Right hindlimb (tissue), 1 donor: ENCODE measurements at places on chromosomes 6 and 20.
A peak's percentile ranks its signal among the peaks of the same experiment; 100 is the strongest.

- DNase-seq = no peak
Measured at GRCh38 chr6:154112181-154112809, 73.3 kb downstream of the OPRM1 start.

DNA sequence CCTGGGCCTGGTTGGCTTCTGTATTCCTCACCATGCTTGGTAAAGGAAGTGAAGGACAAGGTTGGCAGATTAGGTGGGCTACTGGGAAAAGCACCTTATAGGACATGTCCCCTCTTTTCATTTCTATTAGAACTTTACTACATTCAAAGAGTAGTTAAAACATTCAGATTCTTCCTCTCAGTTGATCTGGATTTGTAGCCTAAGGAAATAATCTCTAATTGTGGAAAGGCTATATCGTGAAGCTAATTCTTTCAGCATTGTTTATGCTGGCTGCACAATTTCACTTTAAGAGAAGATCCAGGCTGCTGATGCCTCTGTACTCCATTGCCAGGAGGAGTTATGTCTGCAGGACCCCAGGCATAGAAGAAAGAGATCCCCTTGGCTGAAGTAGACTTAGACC, 58.8 kb downstream of the ARHGAP40 start:
- no peak for DNase-seq

DNA sequence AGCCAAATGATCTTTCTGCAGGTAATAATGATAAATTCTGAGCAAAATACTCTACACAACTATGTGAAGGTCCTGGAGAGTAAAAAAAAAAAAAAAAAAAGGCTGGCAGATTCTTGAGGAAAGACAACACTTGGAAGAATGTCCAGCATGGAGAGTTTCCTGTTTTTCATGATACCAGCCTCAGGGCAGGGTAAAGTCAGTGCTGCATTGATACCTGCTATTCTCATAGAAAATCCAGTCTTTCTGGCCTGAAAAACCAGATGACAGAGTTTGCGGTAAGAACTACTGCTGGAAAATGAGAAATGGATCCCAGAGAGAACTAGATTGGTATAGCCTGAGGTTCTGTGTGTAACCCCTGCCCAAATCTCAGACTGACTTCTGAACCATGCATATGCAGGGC, 89.1 kb downstream of the AFG1L start:
- DNase-seq = no peak

- no peak for DNase-seq
Measured at GRCh38 chr6:1832358-1832757, 222.6 kb downstream of the FOXC1 start.

GRCh38 chr20:44536175-44536574, 14.3 kb upstream of the SERINC3 start:
- no peak for DNase-seq

DNA sequence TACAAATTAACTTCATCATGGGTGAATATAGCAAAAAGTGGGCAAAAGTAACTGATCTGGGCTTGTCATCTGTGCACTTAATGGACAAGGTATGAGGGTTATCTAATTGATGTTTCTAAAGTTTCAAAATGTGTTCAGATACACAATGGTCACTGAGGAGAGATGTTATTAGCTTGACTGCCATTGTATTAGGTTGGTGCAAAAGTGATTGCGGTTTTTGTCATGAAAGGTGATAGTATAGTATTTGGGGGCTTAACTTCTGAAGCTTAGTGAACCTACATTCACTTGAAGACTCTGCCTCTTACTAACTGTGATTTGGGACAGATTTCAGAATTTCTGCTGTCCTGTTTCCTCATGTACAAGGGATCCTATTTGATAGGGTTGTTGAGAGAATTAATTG, 159.6 kb downstream of the UST start:
- DNase-seq = no peak

- no peak for DNase-seq
Measured at GRCh38 chr6:31478186-31478950, 19.6 kb upstream of the MICB start.

DNA sequence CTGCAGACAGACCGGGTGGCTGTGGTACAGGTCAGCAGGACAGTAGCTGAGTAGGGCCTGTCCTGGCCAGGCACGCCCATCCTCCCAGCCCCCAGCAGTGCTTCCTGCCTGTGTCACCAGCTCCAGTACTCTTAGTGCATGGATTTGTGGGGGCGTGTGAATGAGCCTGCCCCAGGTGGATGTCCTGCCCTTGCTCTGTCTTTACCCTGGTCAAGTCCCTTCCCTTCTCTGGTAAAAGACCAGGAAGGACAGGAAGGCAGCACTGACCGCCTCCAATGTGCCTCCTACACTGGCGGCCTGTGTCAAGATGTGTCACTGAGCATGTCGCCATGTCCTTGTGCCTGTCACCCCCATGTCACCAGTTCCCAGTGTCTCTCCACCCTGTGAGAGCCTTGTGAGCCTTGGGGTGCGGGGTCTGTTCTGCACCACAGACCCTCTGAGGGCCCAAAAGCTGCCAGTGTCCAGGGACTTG, 11.9 kb downstream of the TEAD3 start:
- no peak for DNase-seq

DNA sequence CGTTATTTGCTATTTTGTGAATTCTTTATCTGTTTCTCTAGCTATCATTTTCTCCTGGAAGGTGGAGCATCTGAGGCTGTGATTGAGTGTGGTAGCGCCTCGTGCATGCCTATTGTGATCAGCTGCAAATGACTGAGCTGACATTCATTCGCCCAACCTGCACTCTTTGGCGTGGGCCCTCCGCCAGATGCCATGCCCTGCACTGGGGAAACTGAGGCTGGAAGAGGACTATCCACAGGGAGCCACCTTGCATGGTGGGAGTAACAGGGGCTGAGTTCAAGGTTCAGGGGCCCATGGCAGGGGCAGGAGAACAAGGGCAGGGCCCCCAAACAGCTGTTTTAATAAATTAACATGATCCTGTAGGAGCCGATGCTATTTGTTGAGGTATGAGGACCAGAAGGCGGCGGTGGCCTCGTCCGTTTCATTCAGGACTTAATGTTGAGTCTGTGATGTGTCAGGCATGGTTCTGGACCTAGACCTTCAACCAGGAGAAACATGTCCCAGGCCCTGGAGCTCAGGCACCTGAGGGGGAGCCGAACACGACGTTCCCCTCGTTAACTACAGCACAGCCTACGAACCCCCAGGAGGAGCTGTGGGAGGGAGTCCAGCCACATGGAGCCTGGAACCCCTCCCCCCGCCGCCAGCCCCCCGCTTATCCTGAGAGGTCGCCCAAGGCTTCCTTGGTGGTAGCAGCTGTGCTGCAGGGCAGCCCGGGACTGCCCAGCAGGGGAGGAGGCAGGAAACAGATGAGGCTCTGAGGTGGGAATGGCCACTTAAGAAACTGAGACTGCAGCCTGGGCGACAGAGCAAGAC, 242.9 kb downstream of the CDH4 start:
- DNase-seq = no peak

DNA sequence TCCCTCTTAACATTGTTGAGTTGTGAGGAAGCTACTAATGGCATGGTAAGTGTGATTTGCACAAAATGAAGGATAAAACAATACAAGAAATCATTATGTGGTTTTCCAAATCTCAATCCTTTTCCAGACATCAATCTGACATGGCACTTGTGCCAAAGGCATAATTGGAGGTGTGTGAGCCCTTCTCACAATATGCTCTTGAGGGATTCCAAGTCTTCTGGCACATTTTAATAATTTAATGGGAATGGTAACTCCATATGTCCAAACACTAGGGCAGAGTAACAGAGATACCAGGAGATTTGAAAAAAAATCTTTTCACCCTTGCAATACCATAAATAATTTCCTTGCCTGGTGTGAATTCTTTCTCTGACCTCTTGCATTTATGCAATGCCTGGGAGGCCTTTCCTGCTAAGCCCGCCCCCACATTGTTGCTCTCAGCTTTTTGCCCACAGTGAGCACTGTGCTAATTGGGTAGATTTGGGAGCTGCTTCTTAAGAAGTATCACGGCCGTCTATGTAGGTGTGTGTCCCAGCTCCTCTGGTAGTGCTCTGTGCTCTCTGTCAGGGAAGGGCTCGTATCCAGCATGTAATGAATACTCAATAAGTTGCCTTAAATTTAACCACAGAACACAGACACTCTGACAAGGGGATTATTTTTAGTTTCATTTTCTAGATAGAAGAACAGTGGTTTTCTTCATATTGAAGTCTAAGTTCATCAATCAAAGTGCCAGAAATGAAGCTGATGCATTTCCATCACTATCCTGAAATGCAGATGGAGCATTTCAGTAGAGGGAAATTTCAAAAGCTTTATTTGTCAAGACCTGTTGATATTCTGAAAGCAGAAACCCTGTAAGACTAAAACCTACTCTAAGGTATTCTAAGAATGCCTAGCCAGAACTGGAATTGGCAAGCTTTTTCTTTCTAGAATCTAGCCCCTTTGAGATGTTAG, 54.4 kb upstream of the CEP85L start:
- peak; percentile 32 for DNase-seq

- no peak for DNase-seq
Measured at GRCh38 chr6:103105686-103106085, 1712.2 kb downstream of the GRIK2 start.

DNA sequence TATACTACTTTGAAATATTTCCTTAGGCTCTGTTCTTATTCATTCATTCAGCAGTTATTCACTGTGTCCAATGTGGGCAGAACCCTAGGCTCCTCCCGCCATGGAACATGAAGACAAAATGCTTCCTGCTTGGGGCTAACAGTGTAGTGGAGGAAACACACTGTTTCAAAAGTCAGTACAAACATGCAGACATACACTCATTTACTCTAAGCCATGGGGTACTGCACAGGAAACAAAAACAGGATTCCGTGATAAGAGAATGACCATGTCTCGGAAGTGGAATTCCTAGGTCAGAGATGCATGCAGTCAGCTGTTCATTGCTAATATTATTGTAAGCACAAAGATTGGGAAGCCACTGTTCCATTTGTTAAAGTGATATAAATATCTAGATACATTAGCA, 18.4 kb upstream of the FAM209A start:
- DNase-seq = no peak

DNA sequence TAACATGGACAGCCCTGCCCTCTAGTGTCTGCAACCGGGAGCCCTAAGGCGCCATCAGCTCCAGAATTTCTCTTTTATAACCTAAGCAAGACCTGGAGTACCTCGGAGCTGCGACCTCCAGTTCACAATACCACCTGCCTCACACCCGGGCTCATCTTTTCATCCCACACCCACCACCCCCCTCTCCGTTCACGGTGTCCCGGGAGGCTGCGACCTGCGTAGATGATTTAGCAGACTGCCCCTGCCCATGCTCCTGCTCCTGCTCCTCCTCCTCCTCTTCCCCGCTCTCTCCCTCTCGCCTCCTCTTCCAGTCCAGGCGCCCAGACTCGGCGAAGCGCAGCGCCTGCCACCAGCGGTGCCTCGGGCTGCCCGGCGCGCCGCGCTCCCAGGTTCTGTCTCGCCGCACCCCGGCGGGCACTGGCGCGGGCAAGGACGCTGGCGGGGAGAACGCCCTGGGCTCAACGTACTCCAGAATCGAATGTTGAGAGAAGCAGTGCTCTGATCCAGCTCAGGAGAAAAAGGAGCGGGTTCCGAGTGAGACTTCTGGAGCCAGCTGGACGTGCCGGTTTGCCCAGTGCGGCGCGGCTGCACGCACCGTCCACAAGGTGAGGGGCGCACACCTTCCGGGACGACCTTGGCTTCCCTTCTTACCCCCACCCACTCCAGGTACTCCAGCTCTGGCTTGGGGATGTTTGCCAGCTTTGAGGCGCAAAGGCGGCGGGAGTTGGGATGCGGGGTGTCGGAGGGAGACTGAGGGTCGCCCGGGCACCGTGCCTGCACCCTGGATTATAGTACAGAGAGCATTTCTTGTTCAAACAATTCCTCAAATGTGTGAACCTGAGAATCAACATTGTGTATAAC, at the start of gene HTR1E:
Gene HTR1E (plus strand): TSS at position 310 of the 861 bp plus-strand sequence. CDS start 77,807 bp downstream, outside the sequence.
- DNase-seq = peak; percentile 45

DNA sequence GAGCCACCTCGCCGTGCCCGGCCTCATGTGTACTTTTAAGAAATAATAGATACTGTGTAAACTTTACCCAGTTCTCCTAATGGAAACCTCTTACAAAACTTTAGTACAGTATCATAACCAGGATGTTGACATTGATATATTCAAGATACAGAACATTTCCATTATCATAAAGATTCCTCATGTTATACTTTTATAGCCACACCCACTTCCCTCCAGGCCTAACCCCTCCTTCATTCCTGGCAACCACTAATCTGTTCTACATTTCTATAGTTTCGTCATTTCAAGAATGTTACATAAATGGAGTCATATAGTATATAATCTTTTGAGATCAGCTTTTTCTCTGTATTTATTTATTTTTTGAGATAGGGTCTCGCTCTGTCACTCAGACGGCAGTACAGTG, 52.6 kb upstream of the SALL4 start:
- no peak for DNase-seq

DNA sequence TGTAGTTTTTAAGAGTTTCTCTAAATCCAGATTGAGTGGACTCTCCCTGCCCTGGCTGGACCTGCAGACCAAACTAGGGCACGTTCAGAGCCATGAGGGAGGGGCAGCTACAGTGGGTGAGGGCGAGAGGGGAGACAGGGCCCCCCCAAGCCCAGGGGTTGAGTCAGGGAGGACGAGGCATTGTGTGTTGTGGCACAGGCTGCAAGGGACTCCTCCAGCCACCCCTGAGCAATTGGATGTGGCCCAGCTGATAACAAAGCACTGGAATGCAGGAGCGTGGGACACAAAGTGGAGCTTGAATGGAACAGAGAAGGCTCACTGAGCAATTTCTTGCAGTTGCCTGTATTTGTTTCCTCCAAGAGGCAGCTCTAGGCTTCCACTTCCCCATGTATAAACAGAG, 43.5 kb upstream of the MYL9 start:
- no peak for DNase-seq

DNA sequence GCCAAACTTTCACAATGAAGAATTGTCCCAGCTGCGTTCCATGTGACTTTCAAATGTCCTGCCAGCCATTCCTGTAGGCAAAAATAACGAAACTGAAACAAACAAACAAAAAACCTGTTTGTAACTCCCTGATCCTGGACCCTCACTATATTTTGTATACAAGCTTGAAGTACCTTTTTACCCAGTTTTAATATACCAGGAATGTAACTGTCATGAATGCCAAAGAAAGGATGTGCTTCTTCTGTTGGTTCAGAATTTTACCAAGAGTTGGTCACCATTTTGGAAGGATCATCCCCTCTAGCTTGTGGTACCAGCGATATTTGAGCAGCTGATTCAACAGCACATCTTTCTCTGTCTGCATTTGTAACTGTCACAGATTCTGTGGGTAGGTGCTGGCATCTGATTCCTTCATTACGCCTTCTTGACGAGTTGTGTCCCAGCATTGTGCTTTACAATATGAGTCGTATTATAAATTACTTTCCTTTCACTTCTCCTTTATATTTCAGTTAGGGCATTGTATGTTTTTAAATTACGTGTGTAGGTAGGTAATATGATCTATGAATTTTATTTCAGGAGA, 93.9 kb downstream of the DLGAP4 start:
- no peak for DNase-seq
